AG08395 (cell line): ENCODE measurements at places on chromosomes 2 and 18.

DNA sequence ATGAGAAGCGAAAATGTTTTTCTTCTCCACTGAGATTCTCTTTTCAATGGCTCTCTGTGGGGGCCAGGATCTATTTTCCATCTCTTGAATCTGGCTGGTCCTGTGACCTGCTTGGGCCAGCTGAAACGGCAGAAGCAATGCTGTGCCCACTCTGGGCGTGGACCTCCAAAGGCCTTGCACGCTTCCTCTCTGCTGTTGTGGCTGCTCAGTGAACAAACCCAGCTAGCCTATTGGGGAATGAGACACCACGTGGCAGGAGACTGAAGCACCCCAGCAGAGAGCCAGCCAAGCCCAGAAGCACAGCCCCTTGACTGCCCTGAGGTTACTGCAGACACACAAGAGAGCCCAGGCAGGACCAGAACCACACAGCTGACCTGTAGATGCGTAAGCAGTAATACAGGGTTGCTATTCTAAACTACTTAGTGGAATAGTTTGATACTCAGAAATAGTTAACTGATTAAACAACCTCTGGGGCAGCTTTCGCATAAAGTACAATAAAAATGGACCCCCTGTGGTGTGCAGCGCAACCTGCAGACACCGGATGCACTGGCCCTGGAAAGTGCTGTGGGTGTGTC lies 221.7 kb upstream of the SH3BP4 start:
- no peak for DNase-seq

DNA sequence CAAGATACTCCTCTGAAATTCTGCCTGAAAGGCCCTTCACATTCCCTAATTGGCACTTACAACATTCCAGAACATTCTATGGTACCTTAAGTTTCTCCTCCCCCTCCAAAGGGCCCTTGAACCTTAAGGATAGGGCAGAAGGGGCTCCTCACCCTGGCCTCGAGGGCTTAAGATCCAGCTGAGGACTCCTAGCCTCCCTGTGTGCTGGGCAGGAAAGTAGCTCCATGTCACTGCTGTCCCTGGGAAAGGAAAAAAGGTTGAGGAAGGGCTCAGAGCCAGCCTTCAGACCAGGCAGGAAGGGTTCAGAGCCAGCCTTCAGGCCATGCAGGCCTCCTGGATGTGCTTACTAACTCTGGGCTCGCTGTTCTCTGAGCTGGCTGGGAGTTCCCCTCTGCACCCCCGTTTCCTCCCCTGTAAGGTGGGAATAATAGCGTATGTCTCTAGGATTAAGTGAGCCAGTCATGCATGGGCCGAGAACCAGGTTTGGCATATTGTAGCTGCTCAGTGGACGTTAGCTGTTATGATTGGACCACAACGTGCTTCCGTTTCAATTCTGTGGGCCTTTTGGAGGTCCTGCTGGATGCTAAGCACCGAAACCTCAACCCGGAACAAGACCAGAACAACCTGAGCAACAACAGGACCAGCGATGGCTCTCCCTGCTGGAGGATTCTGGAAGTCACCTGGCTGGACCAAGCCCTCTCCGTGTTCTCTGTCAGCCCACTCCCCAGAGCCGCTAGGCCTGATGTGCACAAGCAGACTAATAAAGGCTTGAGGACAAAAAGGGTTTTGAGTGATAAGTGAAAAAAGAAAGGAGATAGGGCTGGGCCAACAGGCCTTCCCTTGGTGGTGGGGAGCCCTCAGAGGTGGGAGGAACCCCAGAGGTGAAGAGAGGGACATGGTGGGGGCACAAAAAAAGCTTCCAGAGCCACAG lies 1.0 kb upstream of the B3GNT7 start:
- no peak for DNase-seq

DNA sequence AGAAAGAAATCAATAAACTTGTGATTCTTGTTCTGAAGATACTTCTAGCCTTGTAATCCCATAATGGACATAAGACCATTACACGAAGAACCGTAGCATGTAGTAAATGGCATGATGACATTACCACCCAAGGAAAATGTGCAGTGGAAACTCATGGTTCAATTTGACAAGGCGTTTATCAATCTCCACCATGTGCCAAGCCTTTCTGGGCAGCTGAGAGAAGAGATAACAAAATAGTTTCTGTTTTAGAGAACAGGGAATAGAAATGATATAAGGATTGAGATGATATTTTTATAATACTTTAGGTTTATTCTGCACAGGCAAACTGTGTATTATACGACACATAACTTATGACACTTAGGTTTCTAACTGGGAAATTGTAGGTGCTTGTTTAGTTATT lies 19.2 kb downstream of the ABI2 start:
- DNase-seq: no peak

DNA sequence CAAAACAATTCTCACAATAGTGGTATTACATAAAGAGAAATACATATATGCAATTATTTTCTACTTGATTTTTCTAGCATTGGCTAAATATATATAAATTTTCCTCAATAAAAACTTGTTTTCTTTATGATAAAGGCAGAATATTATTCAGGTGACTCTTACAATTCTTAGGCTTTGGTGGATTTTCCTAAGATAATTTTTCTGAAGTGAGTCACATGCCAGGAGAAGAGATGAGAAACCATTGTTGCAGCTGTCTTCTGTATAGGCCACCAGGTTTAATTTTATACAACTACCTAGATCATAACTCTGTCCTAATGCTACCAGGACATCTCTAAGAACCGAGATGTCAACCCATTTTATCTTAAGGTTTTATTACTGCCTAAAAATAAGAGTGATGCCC lies 552.4 kb upstream of the CDH2 start:
- DNase-seq: no peak

GRCh38 chr2:70045932-70046331 lies 41.3 kb upstream of the PCBP1 start:
- no peak for DNase-seq

- no peak for DNase-seq
Measured at GRCh38 chr18:10247742-10248082, 206.7 kb upstream of the APCDD1 start.
